Tibial nerve (tissue), 4 donors: ENCODE measurements at places on chromosomes 1 and 21.

DNA sequence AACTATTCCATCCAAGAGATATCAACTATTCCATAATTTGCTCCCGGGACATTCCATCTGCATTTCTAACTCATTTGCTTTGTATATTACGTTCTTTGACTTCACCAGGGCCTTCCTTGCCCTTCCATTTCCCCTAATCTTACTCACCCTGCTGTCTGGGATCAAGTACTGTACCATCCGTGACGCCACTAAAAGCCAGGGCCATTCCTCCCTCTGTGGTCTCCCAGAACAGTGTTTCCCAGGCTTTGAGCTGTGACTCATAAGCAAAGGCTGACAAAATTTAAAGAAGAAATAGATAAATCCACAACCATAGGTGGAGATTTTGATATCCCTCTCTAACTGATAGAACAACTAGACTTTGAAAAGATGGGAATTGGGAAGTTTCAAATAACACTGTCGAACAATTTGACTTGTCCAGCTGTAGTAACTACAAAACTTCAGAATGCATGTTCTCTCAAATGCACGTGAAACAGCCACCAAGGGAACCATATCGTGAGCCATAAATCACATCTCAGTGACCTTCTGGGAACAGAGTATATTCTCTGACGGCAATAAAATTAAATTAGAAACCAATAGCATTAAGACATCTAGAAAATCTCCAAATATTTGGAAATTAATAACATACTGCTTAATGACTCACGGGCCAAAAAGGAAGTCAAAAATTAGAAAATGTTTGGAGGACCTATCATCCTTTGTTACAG lies 501.0 kb downstream of the SETD4 start:
- no peak for DNase-seq

GRCh38 chr1:48773133-48773532 lies 3.6 kb downstream of the BEND5 start:
- DNase-seq, result no peak

DNA sequence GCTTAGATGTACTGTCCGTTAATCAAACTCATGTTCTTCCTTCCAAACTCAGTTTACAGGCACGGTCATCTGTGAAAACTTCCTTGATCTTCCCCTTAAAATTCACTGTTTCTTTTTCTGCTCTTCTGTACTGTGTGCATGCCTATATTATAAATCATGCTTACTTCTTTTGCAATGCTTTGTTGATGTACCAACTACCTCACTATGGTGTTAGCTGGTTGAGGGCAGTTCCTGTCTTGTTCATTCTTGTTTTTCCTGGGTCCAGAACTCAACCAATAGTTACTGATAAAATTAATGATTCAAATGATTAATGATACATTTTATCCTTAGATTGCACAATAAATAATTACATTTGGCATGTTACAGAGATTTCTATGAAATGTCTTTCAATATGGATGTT lies 163.8 kb downstream of the CHRM3 start:
- no peak for DNase-seq

DNA sequence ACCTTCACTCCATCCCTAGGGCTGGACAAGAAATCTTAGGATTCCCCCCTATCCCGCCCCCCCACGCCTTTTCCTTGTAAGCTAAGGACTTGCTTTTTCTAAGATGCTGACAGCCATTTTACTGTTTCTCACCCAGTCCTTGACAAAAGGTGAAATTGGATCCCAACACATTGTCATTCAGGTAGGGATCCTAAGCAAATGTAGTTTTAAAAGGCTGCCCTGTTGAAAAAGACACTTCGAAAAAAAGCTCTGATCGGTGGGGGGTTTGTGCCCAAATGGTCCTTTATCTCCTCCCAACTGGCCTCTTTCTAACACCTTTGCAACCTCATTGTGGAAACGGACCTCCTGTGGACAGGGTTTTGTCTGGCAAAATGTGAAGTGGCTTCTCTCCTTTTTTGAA lies 2.9 kb downstream of the CACHD1 start:
- no peak for DNase-seq

DNA sequence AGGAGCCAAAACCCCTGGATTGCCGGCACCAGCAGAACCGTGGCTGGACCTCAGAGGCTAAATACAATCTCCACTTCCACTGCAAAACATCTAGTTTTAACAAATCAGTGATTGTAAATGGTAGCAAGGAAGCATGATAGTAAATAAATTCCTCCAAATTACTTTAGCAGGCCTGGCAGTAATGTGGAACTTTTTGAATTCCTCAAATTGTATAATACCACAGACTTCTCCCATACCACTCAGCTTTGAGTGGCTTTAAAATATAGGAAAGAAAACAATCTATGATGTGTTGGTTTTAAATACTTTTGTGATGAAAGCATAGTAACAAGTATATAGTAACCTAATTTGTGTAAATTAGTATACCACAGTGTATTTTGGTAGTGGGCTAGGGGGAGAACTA lies 34.1 kb downstream of the NIBAN1 start:
- no peak for DNase-seq

DNA sequence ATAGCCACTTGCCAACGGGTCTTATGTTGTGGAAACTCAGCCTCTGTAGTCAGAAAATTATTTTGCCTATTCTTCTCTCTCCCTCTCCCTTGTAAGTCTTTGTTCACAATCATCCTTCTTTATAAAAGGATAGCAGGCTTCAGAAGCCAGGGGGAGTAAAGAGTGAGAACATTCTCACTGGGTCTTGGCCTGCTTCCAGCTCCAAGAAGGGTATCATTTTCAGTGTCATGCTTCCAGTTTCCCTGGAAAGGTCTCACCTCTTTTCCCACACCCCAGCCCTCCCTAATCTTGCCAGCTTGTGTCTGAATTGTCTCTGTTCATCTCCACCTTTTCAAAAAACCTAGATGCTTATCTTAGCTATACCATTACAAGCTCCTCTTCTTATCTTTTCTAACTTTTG lies 346.2 kb upstream of the LRRC7 start:
- no peak for DNase-seq
